ENCODE measurements at places on chromosomes 5 and 9.
A peak's percentile ranks its signal among the peaks of the same experiment; 100 is the strongest.

GRCh38 chr9:72656021-72656420, 134.6 kb downstream of the TMC1 start:
- DNase-seq: no peak

GRCh38 chr5:132225165-132226032, 2.3 kb downstream of the P4HA2 start:
- peak; percentile 94 for DNase-seq

- DNase-seq: peak; percentile 32
These were observed 432 bp downstream of the STARD4 start for GRCh38 chr5:111511831-111512374.

- DNase-seq: peak; percentile 34
These were observed 569 bp downstream of the HINT2 start for GRCh38 chr9:35814106-35814840.

GRCh38 chr9:100674419-100675122, 96.7 kb downstream of the CAVIN4 start:
- DNase-seq: no peak

DNA sequence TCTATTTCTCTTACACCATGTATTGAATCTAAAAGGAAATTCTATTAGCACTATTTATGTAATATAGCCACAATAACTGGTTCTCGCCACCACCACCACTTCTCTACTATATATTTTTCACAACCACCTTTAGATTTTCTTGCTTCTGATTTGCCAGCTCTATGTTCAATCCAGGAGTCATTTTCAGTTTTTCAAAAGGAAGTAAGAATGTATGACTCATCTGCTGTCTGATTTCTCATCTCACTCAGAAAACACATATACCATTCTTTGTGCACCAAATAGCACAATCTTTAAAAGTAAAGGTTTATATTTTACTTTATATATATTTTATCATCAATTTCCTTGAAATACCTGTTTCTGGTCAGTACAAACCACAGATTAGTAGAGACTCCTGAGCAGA, 1127.5 kb downstream of the TAF11L14 start:
- no peak for DNase-seq

DNA sequence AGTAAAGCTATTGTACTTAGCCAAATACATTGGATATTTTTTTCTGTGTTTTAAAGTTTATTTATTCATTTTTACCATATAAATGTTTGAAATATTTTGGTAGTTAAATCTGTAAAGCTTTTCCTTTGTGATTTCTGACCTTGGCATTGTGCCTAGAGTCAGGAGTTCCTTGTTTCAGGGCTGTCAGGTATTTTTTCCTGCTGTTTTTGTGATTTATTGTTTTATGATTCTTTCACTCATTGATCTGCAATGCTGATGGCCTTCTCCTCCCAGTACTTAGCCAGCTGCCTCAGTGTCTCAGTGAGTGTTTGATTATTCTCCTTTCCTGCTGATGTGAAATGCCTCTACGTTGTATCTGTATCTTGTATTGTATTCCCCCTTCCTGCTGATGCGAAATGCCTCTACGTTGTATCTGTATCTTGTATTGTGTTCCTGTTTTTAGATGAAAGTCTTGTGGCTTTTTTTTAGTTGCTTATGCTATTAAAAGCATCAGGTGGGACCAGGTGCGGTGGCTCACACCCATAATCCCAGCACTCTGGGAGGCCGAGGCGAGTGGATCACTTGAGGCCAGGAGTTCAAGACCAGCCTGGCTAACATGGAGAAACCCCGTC, 61.0 kb downstream of the EHMT1 start:
- DNase-seq: no peak

DNA sequence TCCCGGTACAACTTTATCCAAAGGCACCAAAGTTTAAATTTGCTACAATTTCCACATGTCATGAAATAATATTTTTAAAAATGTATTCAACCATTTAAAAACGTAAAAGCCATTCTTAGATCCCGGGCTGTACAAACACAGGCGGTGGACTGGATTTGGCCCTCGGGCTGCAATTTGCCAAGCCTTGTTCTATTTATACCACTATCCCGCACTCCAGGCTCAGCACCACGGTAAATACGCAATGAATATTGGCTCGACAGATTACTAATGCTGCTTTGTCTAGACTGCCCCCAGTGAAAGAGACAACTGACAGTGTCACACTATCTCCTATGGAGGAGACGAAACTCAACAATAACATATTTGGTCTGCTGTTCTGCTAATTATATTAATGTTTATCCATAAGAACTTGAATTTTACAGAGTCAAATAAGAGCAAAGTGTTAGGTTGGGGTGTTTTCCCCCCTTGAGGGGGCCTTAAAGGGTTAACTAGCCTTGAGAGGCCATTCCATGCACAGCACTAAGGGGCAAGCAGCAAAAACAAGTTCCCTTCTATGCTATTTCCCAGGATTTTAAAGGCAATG, 98.1 kb downstream of the MARCHF11 start:
- no peak for DNase-seq

DNA sequence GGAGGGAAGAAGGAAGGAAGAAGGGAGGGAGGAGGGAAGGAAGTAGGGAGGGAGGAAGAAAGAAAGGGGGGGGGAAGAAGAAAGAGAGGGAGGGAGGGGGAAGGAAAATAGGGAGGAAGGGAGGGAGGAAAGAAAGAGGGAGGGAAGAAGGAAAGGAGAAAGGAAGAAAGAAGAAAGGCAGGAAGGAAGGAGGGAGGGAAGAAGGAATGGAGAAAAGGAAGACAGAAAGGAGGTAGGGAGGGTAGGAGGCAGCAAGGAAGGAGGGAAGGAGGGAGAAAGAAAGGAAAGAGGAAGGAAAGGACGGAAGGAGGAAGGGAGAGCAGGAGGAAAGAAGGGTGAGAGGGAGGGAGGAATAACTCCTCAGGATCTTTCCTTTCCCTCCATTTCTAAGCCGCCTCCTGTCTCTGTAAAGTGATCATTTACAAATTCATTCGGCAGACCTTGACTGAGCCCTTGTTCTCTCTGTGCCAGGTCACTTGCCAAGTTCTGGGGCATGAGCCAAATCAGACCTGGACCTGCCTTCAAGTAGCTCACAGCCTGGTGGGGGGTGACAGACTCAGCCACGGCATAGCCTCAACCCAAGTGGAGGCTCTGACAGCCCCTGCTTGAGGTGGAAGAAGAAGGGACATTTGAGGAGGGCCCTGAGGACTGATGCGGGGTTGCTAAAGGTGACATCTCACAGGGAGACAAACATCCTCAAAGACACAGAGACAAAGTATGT, 69.0 kb upstream of the HRH2 start:
- DNase-seq: no peak

- no peak for DNase-seq
These were observed 25.2 kb downstream of the NEURL1B start for GRCh38 chr5:172666251-172666650.

DNA sequence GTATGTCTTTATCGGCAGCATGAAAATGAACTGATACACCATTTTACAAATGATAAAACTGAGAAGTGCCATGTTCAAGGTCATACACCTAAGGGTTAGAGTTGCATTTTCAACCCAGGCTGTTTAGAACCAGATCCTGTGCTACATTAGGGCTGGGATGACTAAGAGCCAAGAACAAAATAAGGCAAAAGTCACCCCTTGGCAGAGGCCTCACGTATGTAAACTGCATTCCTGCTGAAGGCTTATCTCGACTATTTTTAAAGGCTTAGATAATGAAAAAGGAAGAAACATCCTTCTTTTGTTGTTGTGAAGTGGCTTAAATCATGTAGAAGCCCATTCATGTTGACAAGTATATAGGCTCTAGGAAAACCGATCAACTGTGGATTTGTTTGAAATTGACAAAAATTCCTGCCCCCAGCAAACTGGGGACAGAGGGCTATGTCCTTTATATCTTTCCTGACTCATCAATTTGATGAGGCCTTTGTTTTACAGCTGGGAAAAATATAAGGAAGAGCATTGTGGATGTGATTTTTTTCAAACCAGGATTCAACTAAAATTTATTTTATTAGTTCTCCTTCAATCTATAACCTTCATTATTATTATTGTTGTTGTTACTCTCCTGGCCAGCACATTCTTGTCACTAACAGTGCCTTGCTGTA, 196.5 kb downstream of the SNX18 start:
- peak; percentile 37 for DNase-seq

GRCh38 chr5:127909066-127909465, 174.5 kb upstream of the SLC12A2 start:
- peak; percentile 48 for DNase-seq

GRCh38 chr9:121765021-121765950, 113.9 kb downstream of the DAB2IP start:
- DNase-seq: peak; percentile 79

- peak; percentile 89 for DNase-seq
These were observed 58.7 kb upstream of the ZFR start for GRCh38 chr5:32503261-32503660.

GRCh38 chr9:70753311-70753710, 338.9 kb upstream of the KLF9 start:
- no peak for DNase-seq

DNA sequence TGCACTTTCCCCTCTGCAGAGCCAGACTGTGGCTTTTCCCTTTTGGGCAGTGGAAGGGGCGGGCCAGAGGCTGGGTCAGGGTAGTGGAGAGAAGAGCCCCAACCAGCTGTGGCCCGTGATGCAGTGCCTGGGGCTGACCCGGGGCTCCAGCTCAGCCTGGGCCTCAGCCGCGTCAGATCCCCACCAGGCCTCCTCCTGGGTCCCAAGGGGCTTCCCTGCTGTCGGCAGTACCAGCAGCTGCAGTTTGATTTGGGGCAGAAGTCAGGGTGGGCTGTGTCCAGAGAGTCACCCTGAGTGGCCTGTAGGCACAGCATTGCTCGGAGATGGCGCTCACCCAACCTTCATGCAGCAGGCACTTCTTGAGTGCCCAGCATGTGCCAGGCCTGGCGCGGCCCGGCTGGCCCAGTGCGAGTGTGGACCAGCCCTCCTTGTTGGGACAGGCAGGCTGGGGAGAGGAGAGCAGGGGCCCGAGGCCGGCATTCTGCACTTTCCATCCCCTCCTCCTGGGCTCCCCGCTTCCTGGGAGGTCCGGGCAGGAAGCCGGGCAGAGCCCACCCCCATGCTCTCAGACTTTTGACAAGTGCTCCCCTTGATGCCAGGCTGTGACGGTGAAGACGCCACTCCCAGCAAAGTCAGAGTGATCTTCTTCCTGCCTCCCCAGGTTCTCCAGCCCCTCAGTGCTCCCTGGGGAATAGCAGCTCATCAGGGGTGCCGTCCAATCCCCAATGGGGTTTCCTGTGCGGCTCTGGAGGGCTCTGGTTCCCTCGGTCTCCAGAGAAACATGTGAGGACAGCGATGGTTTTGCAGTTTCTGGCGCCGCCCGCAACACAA, 88.3 kb upstream of the COL5A1 start:
- no peak for DNase-seq

- DNase-seq: peak; percentile 77
These were observed 126.5 kb upstream of the ABCA1 start for GRCh38 chr9:105054491-105054890.

- DNase-seq: no peak
These were observed 1.4 kb downstream of the CMYA5 start for GRCh38 chr5:79691007-79691406.

GRCh38 chr5:139265001-139265400, 28.5 kb upstream of the MATR3 start:
- no peak for DNase-seq

DNA sequence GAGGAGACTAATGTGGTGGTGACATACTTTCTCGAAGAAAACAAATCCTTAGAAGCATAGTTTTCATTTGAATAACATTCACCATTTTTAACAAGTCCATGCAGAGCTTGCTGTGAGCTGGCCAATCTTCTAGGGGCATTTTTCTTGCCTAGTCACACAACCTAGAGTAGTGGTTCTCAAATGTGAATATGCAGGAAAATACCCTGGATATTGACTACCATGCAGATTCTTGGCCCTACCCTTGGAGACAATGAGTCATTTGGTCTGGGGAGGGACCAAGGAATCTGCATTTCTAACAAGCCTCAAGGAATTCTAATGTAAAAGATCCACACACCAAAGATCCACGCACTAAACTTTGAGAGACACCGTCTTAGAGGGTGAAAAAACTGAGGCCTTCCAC, 23.5 kb downstream of the GDNF start:
- no peak for DNase-seq

DNA sequence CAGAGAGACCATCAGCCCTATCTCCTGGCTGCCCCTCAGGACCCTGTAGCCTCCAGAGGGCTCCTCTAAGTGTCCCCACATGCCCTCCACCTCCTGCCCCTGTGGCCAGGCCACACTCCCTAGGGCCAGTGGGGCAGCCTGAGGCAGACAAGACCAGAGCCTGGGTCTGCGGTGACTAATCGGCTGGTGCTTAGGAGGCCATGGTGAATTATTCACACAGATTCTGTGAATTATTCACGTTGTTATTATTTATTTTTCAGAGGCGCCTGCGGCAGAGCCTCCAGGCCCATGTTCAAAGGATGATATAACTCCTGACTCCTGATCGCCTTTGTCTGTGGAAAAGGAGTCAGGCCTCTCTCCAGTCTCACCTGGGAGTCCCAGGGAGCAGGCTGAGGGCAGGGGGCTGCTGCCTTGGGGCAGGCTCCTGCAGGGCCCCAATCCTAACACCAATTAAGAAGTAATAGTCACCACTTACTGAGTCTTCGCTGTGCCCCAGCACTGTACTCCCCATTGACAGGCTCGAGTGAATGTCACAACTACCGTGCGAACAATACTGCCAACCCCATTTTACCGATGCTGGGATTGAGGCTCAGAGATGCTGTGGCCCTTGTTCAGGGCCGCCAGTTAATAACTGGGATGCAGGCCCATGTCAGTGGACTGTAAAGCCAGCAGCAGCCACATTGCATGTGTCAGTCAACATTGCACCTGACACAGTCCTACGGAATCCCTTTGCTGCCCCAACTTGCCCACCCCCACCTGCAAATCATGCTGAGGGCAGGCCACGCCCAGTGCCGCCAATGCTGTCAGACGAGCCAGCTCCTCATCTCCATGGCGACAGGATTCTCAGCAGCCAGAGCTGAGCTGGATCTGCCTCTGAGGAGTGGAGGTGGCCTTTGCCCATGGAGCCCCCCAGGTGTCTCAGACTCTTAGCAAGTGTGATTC, 94.9 kb downstream of the PCDH1 start:
- no peak for DNase-seq

GRCh38 chr9:96596601-96597111, 23.0 kb downstream of the CDC14B start:
- DNase-seq: no peak

- peak; percentile 81 for DNase-seq
These were observed 52.8 kb upstream of the CCDC112 start for GRCh38 chr5:115349001-115349817.

- no peak for DNase-seq
These were observed 651.6 kb upstream of the RORB start for GRCh38 chr9:73845539-73845938.

DNA sequence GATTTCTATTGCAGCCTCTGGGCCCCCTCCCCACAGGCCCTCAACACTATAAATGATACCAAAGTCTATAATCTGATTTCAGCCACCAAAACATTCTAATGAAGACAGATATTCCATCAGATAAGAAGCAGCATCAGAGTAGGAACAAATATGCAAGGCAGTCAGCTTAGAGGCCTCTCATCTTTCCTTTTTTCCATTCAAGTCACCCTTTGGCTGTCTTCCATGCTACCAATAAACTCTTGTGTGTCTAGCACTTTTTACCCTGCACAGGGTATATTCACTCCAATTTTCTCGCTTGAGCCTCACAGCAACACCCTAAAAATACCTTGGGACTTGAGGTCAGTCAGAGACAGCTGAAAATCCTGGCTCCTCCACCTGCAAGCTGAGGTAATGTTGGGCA, 193.7 kb downstream of the BRINP1 start:
- no peak for DNase-seq

Measured in fibroblast of upper back skin (primary cell).